Lung microvascular endothelial cell (primary cell): ENCODE measurements at places on chromosomes 3 and 15. TPM values are rescaled to one million over a fixed set of nuclear protein-coding genes. Genes with fewer than 3 reads are reported as not detected.

Gene INSYN1
- under 0.01 and 0.22 TPM in 2 replicates for total RNA-seq

Gene NANOGP8
- not detected in 2 replicates for total RNA-seq

Gene STXBP5L
- not detected in 2 replicates for total RNA-seq

Gene MUSTN1
- 0.20 TPM in 1 of 2 replicates, not detected in the other for total RNA-seq

Gene SPSB4
- total RNA-seq = under 0.01 TPM in 2 replicates

Gene EPHA3
- not detected in 2 replicates for total RNA-seq

Gene GOLIM4
- total RNA-seq = 19.8 and 26.4 TPM in 2 replicates

GRCh38 chr3:187616307-187616972 is 53.8 kb downstream of the SST start:
- DNase-seq = peak; percentile 56

- no peak for DNase-seq
Observed at GRCh38 chr3:111282024-111282423, 210.4 kb downstream of the NECTIN3 start.

DNA sequence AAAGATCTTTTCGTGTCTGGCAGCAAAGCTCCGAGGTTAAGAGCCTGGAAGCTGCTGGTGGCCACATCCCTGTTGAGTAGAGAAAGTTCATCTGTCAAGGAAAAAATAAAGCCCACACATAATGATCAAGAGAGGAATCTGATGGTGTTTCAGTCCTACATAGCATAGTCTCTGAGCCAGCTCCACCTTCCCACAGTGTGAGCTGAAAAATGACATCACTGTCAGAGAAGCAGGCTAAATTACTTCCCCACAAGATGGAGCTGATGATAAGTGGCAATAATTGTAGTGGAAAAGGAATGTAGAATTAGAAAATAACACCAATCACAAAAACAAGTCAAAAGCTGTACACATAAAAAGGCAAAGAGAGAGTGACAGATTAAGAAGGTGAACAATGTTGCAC is 84.5 kb downstream of the AQP9 start:
- DNase-seq = peak; percentile 18

GRCh38 chr3:120181632-120182031 is 87.4 kb upstream of the GSK3B start:
- no peak for DNase-seq

GRCh38 chr3:120198305-120198878 is 86.6 kb downstream of the GPR156 start:
- DNase-seq = peak; percentile 33

DNA sequence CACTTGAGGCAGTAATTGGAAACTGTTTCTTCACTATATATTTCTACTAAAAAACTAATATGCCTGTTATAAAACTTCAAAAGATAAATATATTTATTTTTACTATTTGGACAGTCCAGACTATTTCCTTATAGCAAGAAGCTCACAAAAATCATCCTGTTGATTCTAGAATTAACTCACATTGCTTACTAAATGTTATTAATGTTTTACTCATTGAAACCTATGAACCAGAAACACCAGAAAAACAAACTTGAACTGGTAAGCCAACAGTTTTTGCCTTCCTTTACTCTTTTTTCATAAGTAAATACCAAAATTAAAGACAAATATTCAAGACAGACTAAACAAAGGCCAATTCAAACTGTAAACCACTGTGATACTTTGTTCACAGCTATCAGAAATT is 26.4 kb downstream of the TOMM70 start:
- no peak for DNase-seq

- peak; percentile 65 for DNase-seq
Observed at GRCh38 chr15:71572452-71573053, 237.8 kb upstream of the NR2E3 start.

GRCh38 chr15:63035253-63035652 is 7.3 kb upstream of the TPM1 start:
- DNase-seq = no peak

GRCh38 chr3:10189557-10190354 is 25.0 kb downstream of the IRAK2 start:
- peak; percentile 94 for DNase-seq

- no peak for DNase-seq
Observed at GRCh38 chr3:131883711-131884407, 151.0 kb downstream of the CPNE4 start.

GRCh38 chr3:169091196-169091823 is 572.2 kb downstream of the MECOM start:
- no peak for DNase-seq

- DNase-seq = peak; percentile 42
Observed at GRCh38 chr3:132637590-132637989, 22.0 kb downstream of the ACAD11 start.

DNA sequence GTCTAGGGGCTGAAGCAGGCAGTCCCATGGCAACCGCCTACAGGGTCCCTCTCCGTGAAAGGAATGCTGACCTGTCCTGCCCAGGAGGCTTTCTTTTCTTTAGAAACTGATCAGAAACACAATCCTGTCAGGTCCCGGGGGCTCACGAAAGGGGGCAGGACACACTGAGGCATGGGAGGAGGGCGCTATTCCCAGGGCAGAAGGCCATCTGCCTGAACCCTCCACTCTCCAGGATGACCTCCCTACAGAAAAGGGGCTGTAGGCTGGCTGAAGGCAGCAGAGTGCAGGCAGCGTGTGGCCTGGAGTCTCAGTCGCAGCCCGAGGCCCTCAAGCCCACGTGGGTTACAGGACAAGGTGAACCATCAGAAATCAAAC is 18.4 kb upstream of the LRRK1 start:
- DNase-seq = no peak

DNA sequence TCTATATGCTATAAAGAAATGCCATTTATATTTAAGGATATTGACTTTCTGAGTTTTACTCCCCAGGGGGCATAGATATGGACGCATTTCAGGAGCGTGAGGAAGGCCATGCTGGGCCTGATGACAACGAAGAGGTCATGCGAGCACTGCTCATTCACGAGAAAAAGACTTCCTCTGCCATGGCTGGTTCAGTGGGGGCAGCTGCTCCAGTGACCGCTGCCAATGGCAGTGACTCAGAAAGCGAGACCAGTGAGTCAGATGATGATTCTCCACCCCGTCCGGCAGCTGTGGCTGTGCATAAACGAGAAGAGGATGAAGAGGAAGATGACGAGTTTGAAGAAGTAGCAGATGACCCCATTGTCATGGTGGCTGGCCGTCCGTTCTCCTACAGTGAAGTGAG is 38.4 kb downstream of the GTF2E1 start:
- DNase-seq = peak; percentile 78

GRCh38 chr3:52119826-52120225 is 34.4 kb downstream of the POC1A start:
- no peak for DNase-seq

- no peak for DNase-seq
Observed at GRCh38 chr3:184884359-184885017, 72.5 kb downstream of the VPS8 start.

DNA sequence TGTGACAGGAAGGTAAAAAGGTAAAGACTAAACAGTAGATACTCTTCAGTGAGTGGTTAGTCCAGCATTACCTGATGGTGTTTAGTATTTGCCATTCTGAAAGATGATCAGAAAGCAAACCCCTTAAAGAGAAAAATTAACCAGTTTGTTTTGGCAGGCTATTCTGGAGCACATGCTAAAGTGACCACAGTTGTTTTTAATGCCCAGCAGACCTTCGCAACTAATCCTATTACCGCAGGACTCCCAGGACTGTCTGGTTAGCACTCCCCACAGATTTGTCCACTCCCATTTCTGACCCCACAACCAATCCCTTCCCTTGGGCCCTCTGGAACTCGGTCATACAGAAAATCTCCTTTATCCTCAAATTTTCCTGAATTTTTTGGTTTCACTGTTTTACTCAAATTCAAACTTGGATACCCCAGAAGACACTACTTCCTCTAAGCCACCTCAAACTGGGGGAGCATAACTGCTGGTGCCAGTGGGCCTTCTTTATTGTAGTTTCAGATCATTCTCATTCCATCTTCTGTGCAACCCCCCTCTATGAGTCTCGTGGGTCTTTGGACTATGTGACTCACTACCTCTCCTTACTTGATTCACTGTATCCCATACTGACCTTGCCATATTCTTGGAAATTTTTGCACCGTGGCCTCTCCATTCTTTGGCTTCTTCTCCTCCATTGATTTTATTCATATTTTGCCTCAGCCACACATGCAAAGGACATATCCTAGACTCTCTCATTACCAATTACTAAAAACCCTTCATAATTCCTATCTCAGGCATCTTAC is 104.4 kb downstream of the RBMS3 start:
- DNase-seq = peak; percentile 5

DNA sequence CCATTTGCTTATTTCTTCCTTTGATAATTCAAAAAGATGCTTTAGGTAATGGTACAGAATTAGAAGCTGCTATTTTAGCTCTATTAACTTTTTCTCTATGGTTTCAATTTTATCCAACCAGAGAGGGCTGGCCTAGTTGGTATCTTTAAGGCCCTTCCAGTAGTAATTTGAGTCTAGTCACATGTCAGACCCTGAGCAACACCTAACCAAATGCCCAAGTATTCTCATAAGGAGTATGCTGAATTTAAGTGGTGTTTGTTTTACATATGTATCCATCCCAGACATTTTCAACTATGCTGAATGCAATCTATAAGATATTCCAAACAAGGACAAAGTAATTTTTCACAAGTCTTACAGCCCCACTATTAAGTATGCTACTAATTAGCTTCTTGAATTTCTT is 9.6 kb downstream of the DNAJC19 start:
- DNase-seq = no peak

DNA sequence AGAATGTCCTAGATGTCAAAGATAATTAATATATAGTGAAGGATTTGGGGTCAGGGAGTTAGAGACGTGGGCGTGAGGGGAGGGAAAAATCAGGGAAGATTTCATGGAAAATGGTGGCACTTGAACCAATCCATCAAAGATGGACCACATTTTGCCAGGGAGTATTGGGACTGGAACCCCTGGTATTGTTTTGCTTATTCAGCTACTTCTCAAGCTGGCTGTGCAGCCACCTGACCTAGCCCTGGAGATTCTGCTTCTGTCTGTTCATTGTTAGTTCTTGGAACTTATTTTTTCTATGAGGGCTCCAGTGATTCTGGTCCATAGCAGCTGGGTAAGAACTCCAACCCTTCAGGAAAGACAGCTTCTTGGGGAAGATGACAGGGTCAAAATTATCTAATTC is 3.3 kb upstream of the THRB start:
- no peak for DNase-seq

DNA sequence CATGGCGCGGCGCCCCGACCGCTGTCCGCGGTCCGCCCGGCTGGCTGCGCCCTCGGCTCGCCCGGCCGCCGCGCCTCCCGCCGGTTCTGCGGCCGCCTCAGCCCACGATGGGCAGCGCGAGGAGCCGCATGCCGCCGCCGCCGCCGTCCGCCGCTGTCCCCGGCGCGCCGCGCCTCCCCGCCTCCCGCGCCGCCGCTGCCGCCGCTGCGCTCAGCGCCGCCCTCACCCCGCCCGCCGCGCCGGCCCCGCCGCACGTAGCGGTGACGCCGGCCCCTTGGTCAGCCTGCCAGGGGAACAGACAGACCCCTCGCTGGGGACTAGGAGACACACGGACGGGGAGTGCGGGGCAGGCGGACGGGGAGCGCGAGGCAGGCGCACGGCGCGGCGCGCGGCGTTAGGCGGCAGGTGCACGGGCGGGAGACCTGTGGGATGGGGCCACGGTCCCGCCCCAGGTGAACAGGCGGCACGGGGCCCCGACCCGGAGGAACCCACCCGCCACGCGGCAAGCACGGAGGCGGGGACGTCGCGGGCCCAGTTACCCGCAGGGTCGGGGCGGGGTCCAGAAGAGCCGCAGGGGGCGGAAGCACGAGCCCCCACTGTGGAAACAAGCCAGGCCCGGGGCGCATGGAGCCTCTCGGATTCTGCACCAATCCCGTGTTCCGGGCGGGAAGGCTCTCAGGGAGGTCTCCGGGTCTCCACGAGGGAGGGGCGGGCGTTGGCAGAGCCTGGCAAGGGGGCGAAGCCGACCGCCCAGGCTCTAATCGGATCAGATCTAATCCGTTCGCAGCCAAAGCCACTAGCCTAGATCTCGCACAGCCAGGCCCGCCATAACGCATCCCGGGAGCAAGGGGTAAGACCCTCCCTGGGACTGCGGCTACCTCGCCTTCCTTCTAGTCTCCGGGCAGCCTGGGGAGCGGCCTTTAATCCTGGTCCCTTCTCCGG is at the start of gene CSPG5:
TSS of gene CSPG5 (minus strand) at position 175 of the 942 bp plus-strand sequence. CDS start at position 3, 172 bp downstream.
- no peak for DNase-seq

DNA sequence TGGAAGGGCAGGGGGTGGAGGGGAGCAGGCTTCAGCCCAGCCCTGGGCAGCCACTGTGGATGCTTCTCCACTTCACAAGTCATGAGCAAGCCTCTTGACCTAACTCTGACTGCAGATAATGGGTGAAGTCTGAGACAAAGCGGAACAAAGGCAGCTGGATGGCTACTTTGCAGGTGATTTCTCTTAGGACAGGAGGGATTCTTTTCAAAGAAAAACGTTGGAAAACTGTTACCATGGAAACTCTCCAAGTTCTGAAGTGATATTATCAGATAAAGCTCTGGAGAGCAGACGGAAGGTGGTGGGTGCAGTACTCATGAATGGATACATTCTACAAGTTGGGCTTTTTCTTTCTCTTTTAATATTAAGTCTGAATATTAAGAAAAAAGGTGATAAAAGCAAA is 254.2 kb upstream of the SLCO3A1 start:
- DNase-seq = no peak

DNA sequence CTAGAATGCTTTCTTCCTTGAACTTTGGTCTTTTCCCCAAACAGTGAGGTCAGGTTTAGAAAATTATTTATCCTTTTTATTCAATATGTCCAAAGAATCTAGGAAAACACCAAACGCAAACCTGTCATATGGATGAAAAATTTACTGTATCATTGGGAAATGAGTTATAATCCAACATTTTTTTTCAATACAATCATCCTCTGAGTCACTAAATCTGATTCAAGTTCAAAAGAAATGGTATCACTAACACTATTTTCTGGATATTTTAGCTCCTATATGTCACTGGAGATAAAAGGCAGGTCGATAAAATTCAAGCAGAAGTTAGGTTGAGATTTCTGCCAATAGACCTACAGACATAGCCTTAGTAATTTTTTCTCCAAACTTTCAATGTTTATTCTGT is 591.6 kb upstream of the AGTR1 start:
- no peak for DNase-seq

DNA sequence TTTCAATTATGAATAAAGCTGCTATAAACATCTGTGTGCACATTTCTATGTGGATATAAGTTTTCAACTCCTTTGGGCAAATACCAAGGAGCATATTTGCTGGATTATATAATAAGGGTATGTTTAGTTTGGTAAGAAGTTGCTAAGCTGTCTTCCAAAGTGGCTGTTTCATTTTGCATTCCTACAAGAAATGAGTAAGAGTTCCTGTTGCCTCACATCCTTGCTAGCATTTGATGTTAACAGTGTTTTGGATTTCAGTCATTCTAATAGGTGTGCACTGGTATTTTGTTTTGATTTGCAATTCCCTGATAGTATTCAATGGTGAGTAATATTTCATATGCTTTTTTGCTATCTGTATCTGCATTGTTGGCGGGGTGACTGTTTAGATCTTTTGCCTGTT is 120.7 kb upstream of the MDFIC2 start:
- DNase-seq = no peak
